T follicular helper cell (primary cell): ENCODE measurements at places on chromosomes 16 and 17.
A peak's percentile ranks its signal among the peaks of the same experiment; 100 is the strongest.

- no peak for DNase-seq
These were observed 139.2 kb upstream of the HS3ST2 start for GRCh38 chr16:22674832-22675191.

- DNase-seq, result no peak
These were observed 249.6 kb downstream of the RBFOX3 start for GRCh38 chr17:79361221-79361734.

- DNase-seq, result peak; percentile 46
These were observed 727 bp upstream of the TENT4B start for GRCh38 chr16:50152351-50152806.

DNA sequence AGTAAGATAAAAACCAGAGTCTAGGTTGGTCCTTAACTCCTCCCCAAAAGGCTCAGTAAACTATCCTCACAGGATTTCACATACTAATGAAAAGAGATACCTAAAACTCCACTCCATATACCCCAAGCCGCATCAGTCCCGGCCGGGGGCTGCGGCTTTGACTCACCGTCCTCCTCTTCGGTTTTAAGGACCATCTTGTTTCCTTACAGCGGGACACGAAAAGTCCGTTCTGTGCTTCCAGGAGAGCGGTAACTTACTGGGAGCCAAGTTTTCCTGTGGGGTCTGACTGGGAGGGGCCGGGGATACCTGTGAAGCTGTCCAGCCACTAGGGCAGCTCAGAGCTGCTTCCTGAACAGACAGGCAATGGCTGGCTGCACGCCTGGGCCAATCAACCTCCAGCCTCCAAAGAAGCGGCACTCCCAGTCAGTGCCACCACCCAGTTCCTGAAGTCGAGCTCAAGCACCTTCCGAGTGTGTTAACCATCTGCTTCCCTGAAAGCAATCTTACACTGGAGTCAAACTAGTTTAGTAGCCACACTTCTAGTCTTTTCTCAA is 45.5 kb downstream of the CYTH1 start:
- peak; percentile 61 for DNase-seq

DNA sequence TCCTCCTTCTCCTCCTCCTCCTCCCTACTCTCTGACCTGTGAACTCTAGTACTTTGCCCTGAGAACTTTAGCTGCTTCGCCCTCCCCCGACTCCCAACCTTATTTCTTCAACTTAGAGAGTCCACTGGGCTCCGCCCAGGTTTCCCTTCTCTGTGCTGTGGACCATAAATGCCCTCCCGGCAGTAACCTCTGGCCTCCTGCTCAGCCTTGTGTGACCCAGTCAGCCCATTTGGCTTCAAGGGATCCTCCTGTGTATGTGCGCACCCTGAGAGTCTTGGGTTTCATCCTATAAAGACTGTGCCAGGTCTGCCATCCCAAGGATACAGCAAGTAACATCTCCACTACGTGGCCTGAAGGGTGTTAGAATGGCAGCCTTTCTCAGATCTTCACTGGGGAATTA is 275.6 kb upstream of the C16orf82 start:
- DNase-seq, result no peak

DNA sequence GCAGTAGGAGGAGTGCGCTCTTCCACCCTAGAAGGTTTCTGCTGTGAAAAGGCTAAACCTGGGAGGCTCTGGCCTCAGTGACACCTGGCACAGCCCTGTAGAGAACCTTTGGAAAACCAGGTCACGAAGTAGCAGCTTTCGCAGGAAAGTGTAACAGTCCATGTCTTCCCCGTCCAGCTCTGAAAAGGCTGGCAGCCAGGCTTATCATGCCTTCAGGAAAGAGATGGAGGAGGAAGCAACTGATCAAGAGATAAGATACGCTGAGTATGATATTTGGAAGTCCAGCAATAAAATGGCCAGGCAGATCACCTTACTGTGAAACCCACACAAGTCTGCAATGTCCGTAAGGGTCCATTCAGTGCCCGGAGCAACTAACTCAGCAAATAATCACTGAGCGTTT is 22.3 kb downstream of the TUBD1 start:
- DNase-seq, result no peak

- no peak for DNase-seq
These were observed 1.4 kb downstream of the RAB11FIP3 start for GRCh38 chr16:426906-427249.

GRCh38 chr16:54542805-54543505 is 256.4 kb upstream of the IRX3 start:
- no peak for DNase-seq

DNA sequence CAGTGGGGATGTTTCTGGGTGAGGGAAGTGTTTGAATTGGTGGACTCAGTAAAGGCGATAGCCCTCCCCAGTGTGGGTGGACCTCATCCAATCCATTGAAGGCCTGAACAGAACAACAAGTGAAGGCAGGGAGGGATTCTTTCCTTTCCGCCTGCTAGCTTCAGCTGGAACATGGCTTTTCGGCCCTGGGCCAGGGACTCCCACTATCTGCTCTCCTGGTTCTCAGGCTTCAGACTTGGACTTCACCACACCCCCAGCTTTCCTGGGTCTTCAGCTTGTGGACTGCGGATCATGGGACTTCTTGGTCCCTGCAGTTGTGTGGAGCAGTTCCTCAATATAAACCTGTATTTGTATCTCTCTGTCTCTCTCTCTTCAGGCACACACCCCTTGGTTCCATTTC is 77.9 kb downstream of the SNX29 start:
- no peak for DNase-seq

- DNase-seq, result no peak
These were observed 1.9 kb downstream of the ENDOV start for GRCh38 chr17:80416940-80417293.

DNA sequence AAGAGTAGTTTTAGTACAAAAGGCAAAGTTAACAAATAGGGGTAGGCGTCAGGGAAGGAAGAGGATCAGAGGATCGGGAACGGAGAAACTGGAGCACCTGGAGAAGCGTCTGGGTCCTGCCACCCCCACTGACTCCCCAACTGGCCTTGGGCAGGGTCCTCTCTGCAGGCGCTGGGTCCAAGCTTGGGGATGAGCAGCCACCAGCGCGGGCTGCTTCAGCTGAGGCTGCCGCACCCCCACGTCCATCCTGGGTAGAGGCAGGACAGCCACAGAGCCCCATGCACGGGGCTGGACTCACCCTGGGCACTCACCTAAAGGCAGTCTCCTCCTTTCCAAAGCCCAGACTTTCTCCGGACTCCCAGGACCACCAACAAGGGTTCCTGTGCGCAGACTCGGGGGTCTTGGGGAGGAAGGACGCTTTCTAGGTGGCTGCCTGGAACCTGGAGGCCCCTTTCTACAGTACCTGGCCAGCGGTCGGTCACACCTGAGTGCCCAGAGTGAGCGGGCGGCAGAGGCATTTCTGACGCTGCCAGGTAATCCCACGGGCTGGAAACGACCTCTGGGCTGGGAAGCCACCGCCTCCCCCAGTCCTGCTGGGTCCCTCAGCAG is 1.1 kb downstream of the HS3ST6 start:
- DNase-seq, result no peak

DNA sequence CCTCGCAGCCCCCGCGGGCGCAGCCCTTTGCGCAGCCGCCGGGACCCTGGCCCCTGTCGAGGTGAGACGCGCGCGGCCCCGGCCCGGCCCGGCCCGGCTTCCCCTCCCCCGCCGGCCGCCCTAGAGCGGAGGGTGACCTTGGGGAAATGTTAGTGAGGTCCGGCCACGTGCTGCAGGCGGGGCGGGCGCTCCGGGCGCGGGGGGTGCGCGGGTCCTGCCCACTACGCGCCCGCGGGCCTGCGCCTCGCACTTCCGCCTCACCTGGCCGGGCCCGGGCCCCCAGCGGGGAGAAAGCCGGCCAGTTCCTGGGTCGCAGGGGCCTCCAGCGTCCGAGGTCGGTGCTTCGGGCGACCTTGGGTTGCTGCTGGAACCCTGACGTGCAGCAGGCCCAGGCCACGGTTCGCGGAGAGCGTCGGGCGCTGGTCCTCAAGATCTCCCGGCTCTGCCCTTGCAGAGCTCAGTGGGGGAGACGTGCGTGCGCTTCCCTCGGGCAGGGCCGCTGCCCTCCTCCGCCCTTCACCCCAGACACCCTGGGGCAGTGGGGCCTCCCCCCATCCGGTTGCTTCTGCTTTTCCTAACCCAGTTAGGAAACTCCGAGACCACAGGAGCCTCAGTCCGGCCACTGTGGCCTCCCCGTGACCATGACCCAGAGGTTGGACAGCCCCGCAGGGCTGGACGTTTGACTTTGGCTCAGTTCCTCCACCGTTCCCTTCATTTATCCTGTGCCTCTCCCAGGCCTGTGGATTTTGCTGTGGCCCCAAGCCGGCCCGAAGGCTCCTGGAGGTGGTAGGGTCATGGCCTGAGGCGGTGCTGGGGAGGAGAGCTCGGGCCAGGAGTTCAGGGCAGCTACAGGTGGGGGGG is 791 bp downstream of the MCRIP2 start:
- DNase-seq, result no peak

- no peak for DNase-seq
These were observed 6.1 kb downstream of the TVP23A start for GRCh38 chr16:10812312-10813098.

- no peak for DNase-seq
These were observed 12.0 kb downstream of the CACNA1G start for GRCh38 chr17:50572541-50572940.

DNA sequence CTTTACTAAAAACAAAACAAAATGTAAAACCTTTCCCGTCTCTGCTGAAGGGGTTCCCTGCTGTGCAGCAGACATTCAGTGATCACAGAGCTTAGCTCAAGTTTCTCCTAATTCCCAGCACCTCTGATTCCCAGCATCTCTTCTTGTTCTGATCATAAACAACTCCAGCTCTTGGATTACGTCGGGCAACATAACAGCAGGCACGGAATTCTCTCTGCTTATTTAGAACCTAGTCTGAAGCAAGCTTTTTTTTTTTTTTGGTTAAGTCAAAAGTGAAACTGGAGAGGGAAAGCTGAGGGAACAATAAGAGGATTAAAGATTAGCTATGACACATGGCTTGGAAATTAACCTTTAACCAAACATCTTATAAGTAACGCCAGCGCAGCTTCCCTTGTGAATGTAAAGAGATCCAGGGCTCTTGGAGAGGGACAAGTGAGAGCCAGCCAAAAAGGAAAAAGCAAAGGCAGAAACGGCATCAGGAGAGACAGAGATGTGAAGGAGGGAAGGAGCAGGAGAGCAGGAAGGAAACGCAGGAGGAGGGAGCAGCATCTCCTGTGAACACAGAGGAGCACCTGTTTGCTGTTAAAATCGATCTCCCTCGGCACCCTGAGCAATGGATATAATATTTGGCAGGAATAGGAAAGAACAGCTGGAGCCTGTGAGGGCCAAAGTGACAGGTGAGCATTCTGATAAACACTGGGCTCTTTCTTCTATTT is at the start of gene BCO1:
TSS of gene BCO1 (plus strand) at position 394 of the 716 bp plus-strand sequence. CDS start at position 614, 220 bp downstream.
- DNase-seq, result no peak

DNA sequence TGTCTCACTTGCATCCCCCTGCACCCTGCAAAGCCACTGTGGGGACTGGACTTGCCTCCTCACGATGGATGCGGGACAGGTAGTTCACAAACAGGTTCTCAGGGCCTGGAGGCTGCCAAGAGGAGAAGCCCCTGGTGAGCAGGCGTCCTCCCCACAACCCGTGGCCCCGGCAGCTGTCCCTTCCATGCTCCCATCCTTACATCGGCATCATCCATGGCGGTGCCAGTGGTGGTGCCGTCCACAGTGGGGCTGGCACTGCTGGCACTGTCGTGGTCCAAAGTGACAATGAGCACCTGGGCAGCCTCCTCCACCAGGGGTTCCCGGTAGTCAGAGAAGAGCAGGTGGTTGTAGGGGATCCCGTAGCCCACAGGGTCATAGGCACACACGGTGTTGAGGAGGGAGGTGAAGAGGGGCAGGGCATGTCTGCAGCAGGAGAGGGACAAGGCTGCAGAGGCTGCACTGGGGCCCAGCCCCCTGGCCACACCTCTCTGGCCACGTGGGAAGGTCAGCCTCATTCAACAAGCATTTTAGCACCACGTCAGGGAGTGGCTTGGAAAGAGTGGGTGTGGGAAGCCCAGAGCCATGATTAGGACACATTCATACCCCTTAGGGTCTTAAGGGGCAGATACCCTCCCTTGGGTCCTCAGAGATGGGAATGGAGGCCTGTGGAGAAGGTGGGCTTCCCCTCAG is 12.6 kb downstream of the HID1 start:
- DNase-seq, result no peak

GRCh38 chr16:87729266-87729954 is 36.4 kb downstream of the KLHDC4 start:
- DNase-seq, result no peak

DNA sequence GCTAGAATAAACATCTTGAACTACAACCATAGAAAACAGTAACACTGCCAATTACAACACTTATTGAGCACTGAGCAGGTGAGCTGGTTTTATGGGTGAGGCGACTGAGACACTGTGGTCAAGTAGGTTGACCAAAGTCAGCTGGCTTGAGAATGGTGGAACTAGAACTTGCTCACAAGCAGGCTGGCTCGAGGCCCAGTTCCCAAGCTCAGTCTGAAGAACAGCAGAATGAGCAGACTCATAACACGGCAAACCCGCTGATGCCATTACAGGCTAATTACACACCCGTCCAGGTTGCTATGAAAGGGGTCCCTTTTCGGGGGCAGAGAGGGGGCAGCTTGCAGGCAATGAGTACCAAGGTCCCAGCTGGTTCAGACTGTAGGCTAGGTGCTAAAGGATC is 6.5 kb downstream of the ZZEF1 start:
- DNase-seq, result no peak

DNA sequence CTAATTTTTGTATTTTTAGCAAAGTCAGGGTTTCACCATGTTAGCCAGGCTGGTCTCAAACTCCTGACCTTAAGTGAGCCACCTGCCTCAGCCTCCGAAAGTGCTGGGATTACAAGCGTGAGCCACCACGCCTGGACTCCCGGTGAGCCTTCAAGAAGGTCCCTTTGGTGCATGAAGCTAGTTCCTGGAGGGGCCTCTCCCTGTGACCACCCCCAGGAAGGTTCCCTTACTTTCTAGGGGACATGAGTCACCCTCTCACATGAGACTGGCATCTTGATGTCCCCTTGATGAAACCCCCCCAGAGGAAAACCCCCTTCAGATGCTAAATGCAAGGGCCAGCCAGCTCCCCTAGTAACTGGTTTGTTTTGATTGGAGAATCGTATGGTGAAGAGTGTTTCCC is 12.8 kb downstream of the CARHSP1 start:
- DNase-seq, result no peak

DNA sequence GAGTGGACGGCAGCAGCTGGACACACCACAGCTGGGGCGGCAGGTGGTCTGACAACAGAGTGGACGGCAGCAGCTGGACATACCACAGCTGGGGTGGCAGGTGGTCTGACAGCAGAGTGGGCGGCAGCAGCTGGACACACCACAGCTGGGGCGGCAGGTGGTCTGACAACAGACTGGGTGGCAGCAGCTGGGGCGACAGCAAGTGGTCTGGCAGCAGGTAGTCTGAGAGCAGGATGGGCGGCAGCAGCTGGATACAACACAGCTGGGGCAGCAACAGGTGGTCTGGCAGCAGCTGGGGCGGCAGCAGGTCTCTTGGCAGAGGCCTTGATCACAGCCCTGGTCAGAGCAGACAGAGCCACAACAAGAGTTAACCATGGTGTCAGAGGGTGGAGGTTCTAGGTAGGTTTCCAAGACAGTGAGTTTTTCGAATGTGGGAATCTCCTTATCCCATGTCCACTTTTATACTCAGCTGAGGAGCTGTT is at the start of gene KRTAP4-1:
TSS of gene KRTAP4-1 (minus strand) at position 432 of the 482 bp plus-strand sequence. CDS start at position 375, 57 bp downstream.
- DNase-seq, result no peak

- peak; percentile 71 for DNase-seq
These were observed at the start of gene SNTB2 for GRCh38 chr16:69186642-69187445. Gene SNTB2 (plus strand): TSS chr16:69187164. CDS start chr16:69187167, 3 bp downstream.

GRCh38 chr17:39549747-39550573 is 57.8 kb downstream of the NEUROD2 start:
- DNase-seq, result no peak

- no peak for DNase-seq
These were observed 67.8 kb downstream of the GP2 start for GRCh38 chr16:20259541-20259940.
